ENCODE measurements at places on chromosomes 3 and 15.

- no peak for DNase-seq
Observed at GRCh38 chr3:88807491-88808105, 299.8 kb upstream of the EPHA3 start.

DNA sequence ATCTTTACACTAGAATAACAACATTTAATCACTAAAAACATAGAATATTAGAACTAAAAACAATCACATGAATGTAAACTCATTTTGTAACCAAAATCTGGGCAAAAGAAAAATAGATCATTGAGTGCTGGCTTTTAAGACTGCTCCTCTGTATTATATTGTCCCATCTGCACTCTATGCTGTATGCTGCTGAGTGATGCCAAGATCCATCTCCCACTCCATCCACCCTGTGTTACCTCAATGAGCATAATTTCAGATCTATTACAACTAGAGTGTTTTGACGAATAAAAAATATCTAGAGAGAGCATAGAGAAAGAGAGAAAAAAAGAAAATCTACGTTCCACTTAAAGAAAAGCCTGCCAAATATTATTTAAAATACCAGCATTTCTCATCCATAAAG, 1060.4 kb downstream of the ZPLD1 start:
- DNase-seq: no peak

GRCh38 chr3:10320320-10320677, 613 bp downstream of the SEC13 start:
- no peak for DNase-seq

GRCh38 chr3:48404440-48405342, 25.2 kb downstream of the PLXNB1 start:
- no peak for DNase-seq

GRCh38 chr3:187713504-187713903, 11.1 kb upstream of the RTP2 start:
- DNase-seq: peak; percentile 70

- DNase-seq: peak; percentile 30
Observed at GRCh38 chr15:51227940-51228732, 110.3 kb downstream of the CYP19A1 start.

- DNase-seq: peak; percentile 56
Observed at GRCh38 chr3:42961633-42962032, 17.5 kb upstream of the GASK1A start.

- peak; percentile 31 for DNase-seq
Observed at GRCh38 chr15:29003191-29003839, 117.5 kb downstream of the APBA2 start.

- no peak for DNase-seq
Observed at GRCh38 chr3:126398423-126399350, 4.0 kb downstream of the CFAP100 start.

- no peak for DNase-seq
Observed at GRCh38 chr3:171231361-171231760, 204.8 kb upstream of the SLC2A2 start.

- DNase-seq: no peak
Observed at GRCh38 chr15:51156957-51157356, 62.3 kb upstream of the TNFAIP8L3 start.

GRCh38 chr3:65607101-65607500, 431.6 kb downstream of the MAGI1 start:
- no peak for DNase-seq

DNA sequence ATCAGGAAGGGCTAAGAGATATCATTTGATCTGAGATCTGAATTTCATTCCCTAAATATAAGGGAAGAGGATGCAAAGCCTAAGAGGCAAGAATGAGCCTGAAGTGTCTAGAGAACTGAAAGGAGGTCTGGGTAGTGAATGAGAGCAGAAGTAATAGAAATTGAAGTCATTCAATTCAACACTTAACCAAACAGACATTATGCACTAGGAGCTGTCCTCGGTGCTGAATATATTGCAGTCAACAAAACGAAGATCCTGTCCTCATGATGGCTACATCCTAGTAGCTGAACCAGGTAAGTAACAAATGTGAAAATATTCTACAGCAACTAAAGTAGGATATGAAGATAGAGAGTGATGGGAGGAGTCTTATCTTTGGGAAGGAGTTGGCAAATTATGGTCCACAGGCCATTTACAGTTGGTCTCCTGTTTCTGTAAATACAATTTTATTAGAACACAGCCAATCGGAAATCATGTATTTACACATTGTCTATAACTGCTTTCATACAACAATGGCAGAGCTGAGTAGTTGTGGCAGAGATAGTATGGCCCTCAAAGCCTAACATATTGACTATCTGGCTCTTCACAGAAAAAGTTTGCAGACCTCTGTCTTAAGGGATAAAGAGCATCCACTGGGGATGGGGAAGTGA, 192.9 kb upstream of the CADPS start:
- DNase-seq: peak; percentile 67

DNA sequence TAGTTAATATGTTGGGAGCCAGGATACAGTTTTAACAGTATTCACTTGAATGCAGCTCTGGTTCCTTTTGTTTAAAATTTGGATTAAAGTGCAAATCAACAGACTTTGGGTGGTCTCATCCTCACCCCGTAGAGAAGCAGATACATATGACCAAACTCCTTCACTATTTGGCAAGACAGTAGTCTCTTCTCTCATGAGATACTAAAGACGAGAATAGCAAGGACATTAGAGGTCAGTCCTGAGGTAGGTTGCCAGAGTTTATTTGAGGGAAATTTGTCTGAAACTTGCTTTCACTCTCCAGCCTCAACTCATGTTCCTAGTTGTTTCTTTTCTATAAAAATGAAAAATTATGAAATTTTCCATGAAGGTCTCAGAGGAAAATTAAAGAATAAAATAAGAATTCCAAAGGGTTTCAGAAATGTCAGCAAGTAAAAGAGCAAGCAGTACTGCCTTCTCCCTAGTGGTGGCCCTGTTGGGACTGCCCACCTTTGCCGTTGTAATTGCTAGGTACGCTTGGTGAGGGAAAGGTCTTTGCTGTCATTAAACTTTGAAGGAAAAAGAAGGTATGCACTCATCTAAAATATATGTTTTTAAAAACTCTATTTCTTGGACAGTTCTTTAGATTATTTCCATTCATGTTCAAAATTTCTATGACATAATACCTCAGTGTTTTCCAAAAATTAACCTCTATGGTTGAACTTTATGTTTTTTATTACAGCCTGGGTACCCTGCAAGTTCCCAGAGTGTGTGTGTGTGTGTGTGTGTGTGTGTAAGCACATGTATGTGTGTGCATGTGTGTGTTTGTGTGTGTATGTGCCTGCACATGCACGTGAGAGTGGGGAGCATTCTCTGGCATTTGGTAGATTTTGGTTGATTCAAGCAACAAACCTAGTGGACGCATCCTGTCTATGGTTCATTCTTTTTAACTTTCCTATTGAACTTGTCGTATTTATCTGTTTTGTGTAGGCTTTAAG, 111.4 kb downstream of the CMSS1 start:
- DNase-seq: no peak

DNA sequence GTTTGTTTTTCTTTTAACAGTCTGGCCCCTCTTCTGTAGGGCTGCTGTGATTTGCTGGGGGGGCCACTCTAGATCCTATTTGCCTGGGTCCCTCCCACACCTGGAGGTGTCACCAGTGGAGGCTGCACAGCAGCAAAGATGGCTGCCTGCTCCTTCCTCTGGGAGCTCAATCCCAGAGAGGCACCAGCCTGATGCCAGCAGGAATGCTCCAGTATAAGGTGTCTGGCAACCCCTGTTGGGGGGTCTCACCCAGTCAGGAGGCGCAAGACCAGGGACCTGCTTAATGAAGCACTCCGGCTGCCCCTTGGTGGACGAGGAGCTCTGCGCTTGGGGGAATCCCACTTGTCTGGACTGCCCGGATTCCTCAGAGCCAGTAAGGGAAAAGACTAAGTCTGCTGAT, 118.3 kb downstream of the GAP43 start:
- DNase-seq: no peak

GRCh38 chr3:65153850-65154512, 466.2 kb upstream of the ADAMTS9 start:
- DNase-seq: no peak

DNA sequence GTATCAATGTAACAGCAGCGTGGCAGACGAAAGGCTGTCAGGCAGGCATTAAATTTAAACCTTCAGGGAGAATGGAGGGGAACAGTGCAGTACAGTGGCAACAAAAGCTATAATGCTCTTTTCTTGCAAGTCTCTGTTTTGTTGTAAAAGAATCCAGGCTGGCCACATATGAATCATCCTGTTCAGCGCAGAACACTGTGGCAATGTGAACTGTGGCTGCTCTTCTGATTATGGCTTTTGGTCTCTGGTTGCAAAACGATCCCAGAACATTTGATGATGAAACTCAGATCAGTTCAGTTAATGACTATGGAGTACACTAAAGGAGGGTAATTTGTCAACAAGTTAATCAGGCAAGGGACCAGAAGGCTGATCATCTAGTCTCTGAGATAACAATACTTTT, 219.7 kb upstream of the SGO1 start:
- no peak for DNase-seq

DNA sequence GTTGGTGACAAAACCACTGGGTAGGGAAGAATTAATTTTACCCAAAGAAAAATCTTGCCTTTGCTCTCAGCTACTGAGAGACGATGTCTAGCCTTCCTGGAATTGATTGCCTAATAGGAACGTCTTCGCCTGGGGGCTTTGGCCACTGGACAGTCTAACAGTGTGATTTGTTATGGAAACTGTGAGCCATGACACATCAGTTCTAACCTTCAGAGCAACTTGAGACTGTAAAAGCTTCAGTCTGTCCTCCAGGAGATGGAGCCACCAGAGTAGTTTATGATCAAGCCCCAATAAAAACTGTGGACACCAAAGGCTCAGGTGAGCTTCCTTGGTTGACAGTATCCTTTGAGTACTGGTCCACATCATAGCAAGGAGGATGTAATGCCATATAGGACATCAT, 235.8 kb upstream of the TMCO5A start:
- no peak for DNase-seq

DNA sequence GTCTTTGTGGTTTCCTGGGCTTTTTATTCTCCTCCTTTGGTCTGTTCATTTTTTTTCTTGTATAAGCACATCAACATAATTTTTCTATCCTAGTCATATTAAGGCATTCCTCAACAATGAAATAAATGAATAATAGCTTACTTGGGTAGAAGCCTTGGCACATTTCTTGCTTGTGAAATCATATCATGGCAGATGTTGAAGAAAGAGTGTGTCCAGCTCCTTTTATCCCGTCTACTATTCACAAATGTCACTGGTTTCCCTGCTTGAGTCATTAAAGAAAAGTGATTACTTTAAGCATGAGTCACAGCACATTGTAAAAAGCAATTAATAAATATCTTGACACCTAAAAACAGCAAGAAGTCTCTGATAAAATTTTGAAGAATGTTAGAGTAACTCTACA, 42.1 kb downstream of the MINAR1 start:
- no peak for DNase-seq

GRCh38 chr3:69998759-69999139, 784 bp upstream of the SAMMSON start:
- no peak for DNase-seq

GRCh38 chr3:137163241-137163871, 205.6 kb downstream of the IL20RB start:
- DNase-seq: no peak

DNA sequence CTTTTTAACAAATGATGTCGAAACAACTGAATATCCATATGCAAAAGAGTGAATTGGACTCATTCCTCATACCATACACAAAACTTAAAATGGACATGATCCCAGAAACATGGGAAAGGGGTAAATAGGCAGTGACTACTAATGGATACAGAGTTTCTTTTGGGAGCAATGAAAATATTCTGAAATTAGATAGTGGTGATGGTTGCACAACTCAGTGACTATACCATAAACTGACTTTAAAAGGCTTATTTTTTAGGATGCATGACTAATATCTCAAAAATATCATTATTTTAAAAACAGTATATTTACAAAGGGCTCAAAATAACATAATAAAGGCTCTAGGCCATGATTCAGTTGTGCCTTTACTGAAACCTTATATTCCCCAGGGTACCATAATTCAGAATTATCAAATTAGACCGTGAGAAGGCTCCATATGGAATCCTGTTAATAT, 16.3 kb upstream of the ATP13A3 start:
- DNase-seq: no peak

- no peak for DNase-seq
Observed at GRCh38 chr3:71305231-71306206, 278.0 kb downstream of the FOXP1 start.

DNA sequence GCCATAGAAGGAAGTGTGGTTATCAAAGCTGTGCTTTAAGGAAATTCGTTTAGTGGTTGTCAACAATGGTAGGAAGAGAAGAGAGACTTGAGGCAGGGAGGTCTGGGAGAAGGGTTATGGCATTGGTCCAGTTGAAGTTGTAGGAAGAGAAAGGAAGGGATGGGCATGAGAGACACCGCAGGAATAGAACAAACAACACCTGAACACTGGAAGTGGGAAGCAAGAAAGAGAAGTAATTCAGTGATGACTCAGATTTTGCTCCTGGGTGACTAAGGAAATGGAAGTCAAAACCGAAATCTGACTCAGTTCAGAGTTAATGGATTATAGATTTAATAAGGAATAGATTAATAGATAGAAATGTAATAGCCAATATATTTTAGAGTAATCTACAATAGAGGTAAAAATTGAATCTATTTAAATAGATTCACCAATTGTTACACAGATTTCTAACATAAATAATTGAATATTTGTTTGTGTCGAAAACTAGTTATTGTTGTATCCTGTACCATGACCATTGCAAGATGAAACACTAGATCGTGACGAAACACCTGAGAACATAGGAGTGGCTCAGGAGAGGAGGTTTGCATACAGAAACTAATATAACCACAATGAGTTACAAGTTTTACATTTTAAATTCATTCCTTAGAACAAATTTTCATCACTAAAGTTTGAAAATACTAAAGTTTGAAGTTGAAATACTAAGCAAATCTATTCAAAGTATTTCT, 36.0 kb downstream of the THBS1 start:
- no peak for DNase-seq

DNA sequence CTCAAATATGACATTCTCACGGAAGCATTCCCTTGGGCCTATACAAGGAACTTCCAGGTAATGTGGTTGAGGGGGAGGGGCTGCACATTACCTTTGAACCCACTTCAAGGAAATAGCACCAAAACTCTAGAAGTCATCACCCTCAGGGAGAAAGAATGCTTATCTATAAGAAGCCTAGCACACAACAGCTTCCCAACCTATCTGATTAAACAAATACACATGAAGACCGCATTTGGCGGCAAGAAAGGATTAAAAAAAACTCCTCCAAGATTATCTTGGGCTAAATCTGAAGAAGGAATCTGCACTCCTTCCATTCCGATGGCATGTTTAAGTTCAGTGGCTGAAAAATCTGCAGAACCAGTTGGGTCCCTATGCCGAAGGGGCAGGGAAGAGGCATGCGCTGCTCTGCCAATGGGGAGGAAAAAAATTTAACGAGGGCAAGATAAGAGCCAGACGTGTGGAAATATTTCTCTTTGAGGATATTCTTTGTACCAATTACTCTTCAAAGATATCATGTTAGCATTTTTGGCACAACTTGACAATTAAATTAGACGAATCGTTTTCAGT, 82.0 kb upstream of the WNT5A start:
- no peak for DNase-seq

Measured in Jurkat, Clone E6-1 (cell line).